Stromal cell of bone marrow (primary cell): ENCODE measurements at places on chromosomes 12 and 14.

DNA sequence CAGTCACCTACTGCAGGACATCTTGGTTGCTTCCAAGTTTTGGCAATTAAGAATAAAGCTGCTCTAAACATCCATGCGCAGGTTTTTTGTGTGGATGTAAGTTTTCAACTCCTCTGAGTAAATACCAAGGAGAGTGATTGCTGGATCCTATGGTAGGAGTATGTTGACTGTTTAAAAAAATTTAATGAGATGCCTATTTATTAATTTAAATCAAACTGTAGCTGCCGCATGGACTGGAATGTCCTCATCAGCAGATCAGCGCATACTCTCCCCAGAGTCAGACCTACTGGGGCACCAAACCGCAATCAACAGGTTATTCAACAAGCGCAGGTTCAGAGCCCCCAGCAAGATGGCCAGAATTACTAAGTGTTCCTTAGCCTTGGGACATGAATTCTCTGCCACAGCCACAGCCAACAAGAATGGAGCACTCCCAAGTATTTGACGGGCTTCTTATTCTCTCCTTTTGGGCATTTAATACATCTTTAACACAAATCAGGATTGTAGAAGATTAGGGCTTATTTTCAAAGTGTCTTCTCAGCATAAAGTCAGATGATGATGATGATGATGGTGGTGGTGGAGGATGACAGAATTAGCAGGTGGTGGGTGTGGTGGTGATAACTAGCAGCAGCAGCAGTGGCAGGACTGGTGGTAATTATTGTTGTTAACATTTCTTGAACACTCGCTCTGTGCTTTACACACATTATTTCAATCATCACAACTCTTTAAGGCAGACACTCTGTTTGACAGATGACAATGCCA lies 170.7 kb downstream of the CHST11 start:
- DNase-seq = no peak

DNA sequence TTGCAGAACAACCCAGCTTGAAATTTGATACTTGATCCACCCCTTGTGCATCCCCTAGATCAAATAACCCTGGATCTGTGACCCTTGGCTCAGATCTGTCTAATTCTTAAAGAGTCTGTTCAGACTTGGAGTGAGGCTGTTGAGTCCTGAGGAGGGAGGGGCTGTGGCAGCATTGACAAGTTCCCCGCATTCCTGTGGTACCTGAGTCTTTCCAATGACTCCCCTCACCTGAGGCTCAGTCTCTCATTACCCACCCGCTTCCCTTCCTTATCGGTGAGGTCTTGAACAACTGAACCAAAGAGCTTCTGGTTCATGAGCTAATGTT lies 16.1 kb upstream of the HDAC7 start:
- no peak for DNase-seq

GRCh38 chr14:68968721-68969120 lies 10.4 kb downstream of the ACTN1 start:
- DNase-seq = no peak

DNA sequence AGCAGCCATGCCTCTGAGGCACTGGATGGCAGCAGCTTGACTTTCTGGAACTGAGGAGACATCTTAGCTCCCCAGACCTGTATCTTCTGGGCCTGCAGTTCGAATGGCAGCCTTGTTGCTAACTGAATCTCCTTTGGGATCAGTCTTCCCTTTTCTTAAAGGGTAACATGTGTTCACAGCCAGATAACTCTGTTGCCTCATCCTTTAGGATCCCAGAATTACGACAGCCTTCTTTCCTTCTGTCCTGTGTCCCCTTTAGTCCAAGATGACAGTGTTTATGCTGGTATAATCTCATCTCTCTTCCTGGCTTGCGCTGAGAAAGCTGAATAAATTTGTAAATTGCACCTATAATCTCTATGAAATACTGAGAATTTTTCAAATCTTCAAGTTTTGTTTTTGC lies 9.1 kb upstream of the ERC1 start:
- no peak for DNase-seq

DNA sequence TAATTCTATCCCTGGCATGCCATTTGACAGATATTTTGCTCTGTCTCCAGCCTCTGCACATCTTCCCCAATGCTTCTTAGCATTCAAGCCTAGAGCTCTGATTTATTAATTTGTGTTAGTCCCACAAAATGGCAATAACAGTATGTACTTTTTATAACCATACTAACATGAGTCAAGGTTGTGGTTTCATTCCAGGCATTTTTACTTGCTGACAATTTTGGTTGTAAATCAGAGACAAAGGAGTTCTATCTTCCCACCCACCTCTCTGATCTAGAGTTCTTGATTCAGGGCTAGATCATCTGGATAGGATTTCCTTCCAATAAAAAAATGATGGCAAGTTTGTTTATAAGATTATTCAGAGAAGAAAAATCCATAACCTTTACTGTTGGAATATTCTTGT lies 18.5 kb upstream of the CISTR start:
- DNase-seq = peak; percentile 80

- DNase-seq = no peak
These were observed 303.7 kb upstream of the SEL1L start for GRCh38 chr14:81837304-81837703.

DNA sequence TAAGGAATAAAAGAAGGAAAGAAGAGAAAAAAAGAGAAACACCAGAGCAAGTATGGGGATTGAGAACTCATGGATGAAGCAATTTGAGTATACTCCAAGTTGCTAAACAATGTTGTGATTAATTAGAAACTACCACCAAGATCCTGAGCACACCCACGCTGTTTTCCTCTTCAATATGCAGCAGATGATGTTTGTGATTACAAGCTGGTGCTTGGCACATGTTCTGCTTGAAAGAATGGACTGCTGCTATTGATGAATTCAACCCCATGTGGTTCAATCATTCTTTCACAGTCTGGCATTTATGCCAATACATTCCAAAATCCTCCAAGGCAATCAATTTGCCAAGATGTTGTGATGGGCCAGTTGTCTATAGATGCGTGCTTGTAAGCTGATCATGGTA lies 146.8 kb downstream of the SLC2A13 start:
- DNase-seq = no peak

DNA sequence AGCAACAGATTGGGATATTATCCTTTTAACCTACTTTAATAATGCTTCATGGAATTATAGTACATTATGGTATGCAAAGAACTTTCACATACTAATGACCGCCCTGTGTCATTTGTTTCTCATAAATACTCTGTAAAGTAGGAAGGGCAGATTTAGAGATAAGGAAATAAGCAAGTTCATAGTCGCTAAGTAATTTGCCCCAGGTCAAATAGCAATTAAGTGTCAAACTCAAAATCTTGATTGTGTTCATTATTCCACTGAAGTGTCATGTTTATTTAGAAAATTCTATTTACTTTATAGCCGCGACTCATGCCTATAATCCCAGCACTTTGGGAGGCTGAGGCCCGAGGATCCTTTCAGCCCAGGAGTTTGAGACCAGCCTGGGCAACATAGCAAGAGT lies 98.7 kb upstream of the ATF1 start:
- DNase-seq = no peak

DNA sequence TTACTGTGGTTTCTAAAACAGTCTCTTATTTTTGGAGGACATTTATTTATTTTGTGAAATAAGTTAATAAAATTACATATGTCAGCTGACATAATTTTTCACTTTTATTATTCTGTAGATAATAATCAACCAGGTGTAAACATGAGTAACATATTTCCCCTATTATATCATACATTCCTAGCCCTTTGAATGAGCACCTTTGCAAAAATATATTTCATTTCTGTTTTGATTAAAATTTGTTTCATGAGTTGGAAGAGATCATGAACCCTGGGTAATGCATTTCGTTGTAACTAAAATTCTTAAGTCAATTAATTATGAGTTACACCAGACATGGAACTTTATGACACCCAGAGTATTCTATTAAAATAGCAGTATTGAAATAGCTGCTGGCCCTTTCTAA lies 56.3 kb downstream of the SLC16A7 start:
- no peak for DNase-seq

GRCh38 chr14:105299654-105300541 lies 903 bp downstream of the BRF1 start:
- no peak for DNase-seq

DNA sequence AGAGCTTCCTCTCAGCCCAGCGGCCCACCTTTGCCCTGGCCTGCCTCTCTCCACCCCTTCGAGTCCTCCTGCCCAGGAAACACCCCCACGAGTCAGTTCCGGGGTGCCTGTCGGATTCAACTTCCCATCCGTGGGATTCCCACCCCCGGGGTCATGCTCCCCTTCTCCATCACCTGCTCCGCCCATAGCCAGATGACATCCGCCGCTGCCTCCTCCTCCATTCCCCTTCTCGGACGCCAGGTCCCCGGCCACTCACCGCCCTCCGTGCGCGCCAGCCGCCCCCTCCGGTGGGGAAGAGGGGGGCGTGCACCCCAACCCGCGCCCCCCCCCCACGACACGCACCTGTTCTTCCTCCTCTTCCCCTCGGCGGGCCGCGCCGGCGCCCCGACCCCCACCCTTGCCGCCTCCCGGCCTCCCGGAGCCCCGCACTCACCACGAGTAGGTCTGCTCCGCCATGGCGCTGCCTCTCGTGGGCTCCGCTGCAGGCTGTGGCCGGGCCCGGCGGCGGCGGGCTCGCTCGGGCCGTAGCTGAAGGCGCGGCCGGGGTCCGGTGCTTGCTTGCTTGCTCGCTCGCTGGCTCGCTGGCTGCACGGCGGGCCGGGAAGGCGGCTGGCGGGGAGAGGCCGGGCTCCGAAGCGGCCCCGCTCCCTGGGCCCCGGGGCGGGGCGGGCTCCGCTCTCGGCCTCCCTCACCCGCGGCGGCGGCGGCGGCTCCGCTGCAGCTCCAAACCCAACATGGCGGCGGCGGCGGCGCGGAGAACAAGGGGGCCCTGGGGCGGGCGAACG lies 554 bp downstream of the SPPL3 start:
- no peak for DNase-seq

- DNase-seq = no peak
These were observed 70.4 kb downstream of the ARL6IP4 start for GRCh38 chr12:123050913-123051312.

DNA sequence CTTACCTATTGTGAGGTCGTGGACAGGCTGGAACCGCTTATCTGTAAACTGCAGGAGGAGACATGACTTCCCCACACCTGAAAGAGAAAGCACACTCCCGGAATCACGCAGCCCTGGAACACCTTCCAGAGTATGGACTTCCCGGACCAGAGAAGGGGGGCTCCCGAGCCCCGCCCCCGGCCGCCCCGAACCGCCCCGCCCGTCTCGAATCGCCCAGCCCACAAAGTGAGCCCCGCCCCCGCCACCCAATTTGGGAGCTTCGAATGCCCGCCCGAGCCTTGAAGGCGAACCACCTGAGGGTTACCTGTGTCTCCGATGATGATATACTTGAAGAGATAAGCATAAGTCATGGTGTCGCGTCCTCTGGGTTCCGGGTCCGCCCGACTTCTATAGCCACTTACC lies 235 bp downstream of the RAB2B start:
- peak; percentile 54 for DNase-seq

DNA sequence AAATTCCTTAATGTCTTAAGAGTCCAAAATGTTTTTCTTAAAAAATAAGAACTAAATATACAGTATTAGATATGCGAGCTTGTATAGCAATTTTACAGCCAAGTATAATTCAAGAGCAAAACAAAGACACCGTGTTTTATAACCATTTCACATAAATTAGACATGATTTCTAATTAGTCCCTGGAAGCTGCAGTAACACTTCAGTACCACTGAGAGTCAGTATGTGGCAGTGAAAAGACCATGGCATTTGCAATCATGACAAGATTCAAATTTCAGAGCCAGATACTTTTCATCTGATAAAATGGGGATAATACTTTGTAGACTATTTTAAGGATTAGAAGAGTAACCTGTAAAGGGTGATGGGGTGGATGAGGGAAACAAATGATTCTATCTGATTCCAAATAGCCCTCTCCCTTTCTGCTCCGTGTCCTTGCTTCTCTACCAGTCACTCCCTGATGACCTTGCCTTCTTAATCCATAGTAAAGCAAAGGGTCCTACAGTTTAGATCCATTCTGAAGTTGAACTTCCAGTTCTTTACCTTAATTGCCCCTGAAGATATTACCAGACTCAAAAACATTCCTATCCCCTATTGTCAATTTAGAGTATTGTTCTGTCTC lies 145.4 kb upstream of the ABCD2 start:
- peak; percentile 16 for DNase-seq

GRCh38 chr12:34595749-34596733 lies 573.7 kb downstream of the ALG10 start:
- DNase-seq = no peak

DNA sequence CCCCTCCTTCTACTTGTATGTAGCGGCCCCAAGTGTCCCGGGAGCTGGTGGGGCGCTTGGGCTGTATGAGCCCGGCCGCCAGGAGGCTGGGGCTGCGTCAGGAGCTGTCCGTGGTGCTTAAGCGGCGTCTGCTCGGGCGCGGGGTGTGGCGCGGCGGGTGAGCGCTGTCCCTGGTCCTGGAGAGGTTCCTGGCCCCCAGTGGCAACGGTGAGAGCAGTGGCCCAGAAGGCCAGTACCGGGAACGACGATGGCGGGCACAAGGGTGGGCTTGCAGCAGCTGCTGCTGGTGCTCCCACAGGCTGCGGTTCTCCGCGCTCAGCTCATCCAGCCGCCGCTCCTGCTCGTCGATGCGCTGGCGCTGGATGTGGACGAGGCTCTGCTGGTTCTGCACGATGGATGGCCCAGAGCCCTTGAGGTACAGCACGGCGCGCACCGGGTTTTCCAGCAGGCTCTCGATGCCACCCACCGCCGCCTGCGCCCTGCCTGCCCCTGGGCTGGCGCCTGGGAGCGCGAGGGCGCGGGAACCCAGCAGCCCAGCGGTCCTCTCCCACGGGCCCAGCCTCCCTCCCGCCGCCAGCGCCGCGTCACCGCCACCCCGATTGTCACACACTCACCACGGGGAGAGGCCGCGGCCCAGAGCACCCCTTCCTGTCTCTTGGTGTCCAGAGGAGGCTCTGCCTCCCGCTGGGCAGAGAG lies 41.9 kb upstream of the FKBP4 start:
- DNase-seq = peak; percentile 20

- DNase-seq = no peak
These were observed 260.9 kb downstream of the ITPR2 start for GRCh38 chr12:26572137-26572536.

DNA sequence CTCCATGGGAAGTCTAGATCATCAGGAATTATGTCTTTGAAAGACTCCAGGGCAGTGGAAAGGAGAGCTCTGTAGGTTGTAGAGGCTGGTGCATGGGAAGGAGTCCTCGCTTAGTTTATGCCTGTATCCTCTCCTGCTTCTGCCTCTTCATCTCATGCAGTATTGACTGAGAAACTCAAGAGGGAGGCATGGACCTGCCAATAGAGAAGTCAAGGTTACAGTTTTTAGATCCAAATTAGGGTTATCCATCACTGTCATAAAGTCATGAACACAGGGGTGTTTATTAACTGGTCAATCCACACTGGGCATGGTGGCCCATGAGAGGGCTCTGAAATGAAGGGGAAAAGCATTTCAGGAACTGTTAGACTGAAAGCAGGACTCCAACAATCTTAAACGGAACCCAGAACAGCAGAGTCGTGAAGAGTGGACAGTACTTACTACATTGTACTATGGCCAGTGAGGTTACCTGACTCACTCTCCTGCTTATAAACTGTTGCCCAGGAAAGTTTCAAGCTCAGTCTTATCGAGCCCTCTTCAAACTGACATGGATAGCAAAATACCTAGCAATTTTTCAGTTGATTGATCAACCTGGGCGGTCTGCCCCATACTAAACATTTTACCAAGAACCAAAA lies 30.1 kb upstream of the DHRS7 start:
- no peak for DNase-seq
